Activated CD8-positive, alpha-beta memory T cell treated with anti-CD3 and anti-CD28 coated beads for 4 hours (primary cell): ENCODE measurements at places on chromosomes 1 and 21.
A peak's percentile ranks its signal among the peaks of the same experiment; 100 is the strongest.

- no peak for DNase-seq
Measured at GRCh38 chr1:107264007-107264406, 123.2 kb downstream of the NTNG1 start.

DNA sequence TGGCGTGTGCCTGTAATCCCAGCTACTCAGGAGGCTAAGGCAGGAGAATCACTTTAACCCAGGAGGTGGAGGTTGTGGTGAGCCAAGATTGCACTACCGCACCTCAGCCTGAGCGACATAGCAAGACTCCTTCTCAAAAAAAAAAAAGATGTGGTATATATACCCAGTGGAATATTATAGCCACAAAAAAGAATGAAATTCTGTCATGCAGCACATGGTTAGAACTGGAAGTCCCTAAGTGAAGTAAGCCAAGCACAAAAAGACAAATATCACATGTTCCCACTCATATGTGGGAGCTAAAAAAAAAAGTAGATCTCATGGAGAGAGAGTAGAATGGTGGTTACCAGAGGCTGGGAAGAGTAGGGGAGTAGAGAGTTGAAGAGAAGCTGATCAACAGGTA, 18.7 kb downstream of the PSMB4 start:
- no peak for DNase-seq

- no peak for DNase-seq
Measured at GRCh38 chr1:147214325-147214724, 10.8 kb downstream of the FMO5 start.

GRCh38 chr1:180206581-180206980, 23.5 kb upstream of the LHX4 start:
- DNase-seq: no peak

DNA sequence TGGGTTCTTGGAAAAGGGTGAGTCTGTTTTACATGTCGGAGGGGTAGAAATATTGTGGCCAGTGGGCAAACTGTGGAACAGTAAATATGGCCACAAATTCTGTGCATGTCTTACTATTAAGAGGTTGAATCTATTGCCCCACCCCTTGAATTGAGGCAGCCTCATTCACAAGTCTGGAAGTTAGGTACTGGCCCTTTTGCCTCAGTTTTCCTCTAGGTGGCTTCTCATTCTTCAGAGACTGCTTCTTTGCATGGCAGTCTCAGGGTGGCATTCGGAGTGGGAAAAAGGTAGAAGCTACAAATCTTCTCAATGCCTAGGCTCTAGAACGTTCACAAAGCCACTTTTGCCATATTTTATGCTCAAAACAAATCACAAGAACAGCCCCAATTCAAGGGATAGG, 57.2 kb downstream of the SLC9C2 start:
- no peak for DNase-seq

GRCh38 chr1:159296706-159297375, 5.3 kb upstream of the FCER1A start:
- DNase-seq: no peak

- no peak for DNase-seq
Measured at GRCh38 chr1:27539901-27540861, 50.2 kb upstream of the WASF2 start.

DNA sequence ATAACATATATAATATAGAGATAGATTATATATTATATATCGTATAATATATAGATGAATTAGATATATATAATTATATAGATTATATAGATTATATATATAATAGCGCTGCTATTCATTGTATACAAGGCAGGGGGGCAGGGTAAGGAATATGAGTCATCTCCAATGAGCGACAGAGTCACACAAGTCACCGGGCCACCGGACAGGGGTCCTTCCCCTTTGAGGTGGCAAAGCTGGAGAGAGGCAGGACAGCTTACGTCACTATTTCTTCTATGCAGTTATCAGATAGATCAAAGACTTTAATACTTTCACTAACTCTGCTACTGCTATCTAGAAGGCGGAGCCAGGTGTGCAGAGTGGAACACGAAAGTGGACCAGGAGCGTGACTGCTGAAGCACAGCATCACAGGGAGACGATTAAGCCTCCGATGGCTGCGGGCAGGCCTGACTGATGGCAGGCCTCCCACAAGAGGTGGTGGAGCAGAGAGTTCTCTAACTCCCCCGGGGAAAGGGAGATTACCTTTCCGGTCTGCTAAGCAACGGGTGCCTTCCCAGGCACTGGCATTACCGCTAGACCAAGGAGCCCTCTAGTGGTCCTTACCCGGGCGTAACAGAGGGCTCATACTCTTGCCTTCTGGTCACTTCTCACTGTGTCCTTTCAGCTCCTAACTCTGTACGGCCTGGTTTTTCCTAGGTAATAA, 2154.7 kb downstream of the MRPL39 start:
- DNase-seq: no peak

GRCh38 chr1:177659281-177659680, 310.6 kb downstream of the SEC16B start:
- DNase-seq: no peak

GRCh38 chr1:3052501-3052900, 16.5 kb upstream of the PRDM16 start:
- DNase-seq: no peak

DNA sequence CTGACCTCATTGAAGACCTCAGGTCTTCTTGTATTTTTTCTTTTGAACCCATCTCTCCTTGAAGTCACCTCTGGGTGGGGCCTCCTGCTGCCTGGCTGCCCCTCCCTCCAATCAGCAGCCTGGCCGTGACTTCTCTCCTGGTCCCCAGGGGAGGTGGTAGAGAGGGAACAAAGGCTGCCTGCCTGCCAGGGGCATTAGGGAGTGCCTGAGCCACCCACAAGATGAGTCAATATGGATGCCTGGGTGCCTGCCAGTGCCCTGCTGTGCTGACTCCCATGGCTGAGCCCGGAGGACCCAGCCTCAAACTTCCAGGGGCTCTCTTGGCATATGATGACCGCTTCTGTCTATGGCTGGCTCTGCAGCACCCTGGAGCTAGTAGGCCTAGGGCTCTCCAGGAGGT, 5.3 kb upstream of the CDCP2 start:
- no peak for DNase-seq

- peak; percentile 66 for DNase-seq
Measured at GRCh38 chr1:27102707-27103468, 52.0 kb downstream of the SLC9A1 start.

DNA sequence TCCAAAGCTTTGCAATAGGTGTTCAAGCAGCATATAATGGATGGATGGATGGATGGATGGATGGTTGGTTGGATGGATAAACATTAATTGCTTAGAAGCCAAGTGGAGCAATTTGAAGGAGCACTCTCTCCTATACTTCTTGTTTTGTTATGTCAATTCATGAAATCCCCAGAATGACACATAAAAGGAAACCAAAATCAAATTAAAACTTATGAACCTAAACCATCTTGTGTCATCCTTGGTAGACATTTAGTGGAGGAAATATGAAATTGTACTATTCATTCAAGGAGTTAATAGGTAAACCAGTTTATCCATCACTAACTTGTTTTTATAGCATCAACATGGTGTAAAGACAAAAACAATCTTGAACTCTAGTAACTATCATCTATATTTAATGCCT, 122.5 kb downstream of the NR5A2 start:
- no peak for DNase-seq

- DNase-seq: no peak
Measured at GRCh38 chr1:16164213-16165072, 8.6 kb upstream of the EPHA2 start.

DNA sequence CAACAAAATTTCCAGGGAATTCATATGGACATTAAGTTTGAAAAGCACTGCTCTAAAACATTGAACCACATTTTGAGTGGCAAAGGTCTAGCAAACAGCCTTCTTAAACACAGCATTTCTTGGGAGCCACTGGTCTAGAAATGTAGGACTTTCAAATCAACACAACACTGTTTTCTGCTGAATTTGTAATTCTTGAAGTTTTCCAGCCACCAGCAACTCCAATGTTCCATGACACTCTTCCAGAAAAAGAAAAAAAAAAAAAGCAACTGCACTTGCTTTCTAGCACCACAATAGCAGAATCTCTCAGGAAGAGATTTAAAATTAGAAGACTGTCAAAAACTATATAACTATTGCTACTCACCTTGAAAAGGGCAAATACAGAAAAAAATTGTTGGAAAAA, 4.5 kb downstream of the SYDE2 start:
- DNase-seq: no peak

DNA sequence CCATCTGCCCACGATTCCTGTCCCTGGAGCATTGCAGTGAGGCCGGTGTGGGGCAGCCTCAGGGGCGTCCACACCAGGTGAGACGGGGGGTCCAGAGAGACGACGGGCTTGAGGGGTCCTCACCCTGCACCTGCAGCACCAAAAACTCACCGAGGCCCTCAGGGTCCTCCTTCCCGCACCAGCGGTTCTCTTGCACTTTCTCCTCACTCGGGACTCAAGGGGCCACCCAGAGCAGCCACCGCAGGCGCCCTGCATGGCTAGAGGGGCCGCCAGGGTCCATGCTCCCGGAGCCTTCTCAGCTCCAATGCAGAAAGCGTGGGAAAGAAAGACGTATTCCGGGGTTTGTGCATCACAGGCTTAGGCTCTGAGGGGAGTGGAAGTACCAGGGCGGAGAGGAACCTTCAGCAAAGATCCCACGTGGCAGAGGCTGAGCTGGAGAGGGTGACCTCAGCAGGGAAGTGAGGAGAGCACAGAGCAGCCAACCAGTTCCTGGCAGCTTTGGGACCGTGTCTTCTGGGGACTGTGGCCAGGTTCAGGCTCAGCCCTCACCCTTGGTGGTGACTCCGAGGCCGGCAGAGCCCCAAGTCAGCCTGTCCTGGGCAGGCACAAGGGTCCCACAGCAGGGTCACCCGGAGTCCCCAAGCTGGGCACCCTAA, 19.5 kb upstream of the COL6A2 start:
- no peak for DNase-seq

DNA sequence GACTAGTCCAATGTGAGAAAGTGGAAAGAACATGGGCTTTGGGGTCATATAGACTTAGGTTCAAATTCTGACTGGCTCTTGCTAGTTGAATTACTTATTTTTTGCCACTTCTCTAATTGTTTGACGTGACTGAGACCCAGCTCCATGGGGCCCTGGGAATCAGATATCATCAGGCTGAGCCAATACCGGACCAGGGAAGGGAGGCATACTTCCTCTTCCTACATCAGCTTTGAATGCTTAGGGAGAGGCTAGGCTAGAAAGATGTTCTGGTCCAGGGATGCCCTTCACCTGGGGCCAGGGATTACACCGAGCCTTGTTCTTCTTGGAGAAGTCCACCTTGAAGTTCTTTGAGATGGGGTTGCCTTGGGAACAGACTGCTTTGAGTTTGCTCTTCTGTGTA, 3.7 kb upstream of the NR1I3 start:
- no peak for DNase-seq

- DNase-seq: no peak
Measured at GRCh38 chr1:43270421-43271095, 775 bp downstream of the TMEM125 start.

- DNase-seq: no peak
Measured at GRCh38 chr1:17653728-17654351, 101.3 kb upstream of the ACTL8 start.

DNA sequence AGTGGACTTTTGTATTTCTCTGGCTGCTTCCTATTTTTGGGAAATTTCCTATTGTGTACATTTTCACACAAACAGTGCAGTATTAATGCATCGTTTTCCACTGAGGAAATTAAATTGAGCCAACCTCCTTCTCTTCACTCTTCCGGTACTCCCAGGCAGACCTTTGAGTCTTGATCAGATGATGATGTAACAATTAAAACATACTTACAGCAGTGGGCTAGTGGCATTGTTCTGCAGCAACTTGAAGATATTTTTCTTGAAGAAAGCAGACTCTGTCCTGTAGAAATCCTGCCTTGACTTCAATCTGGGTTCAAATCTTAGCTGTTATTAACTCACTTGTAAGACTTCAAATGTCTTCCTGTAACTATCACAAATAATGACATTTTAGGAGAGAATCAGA, 19.0 kb upstream of the TMEM200B start:
- DNase-seq: no peak

DNA sequence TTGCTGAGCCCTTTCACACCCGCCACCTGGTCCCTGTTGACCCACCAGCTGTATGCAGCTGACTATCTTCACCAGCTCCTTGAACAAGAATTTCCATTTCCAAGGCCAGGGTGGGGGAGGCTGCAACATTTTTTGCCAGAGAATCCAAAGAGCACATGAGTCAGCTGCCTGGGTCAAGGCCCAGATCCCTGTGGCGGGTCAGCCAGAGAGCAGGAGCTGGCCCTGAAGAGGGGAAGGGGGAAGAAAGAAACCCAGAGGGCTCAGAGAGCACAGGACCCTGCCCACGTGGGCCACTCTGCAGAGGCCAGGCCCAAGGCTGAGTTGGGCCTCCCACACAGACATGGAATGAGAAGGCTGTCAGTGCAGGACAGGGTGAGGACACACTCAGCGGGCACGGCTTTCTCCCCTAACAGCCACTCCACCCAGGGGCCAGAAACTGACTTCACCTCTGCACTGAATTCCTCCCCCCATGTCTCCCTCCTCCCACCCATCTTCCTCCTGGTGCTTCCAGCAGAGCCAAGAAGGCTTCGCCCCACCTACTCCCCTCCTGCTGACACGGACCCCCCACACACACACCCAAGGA, 28.9 kb downstream of the S100A6 start:
- no peak for DNase-seq

- no peak for DNase-seq
Measured at GRCh38 chr1:69858534-69858933, 290.8 kb downstream of the LRRC7 start.

DNA sequence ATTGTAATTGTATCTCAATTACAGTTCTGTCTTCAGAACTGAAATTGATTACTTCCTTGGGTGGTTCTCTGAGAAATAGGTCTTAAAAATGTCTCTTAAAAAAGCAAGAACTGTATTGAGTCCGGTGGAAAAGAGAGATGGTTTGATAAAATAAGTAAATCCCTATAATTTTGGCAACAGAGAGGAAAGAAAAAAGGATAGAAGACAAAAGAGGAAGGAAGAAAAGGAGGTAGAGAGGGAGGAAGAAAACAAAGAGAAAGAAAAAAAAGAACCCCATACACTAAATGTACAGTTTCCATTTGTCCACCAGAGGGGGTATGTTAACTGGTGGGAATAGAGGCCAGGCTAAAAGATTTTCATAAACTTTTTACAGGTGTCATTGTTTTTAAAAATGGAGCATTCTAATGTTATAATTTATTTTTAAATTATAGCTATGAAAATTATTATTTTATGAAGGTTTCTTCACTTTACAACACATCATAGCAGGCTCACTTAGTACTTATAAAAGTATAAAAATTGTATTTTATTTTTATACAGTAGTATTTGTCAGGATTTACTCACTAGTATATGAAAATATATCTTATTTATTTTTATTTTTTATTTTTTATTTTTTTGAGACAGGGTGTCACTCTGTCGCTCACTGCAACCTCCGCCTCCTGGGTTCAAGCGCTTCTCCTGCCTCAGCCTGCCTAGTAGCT, 2.1 kb upstream of the UBE2T start:
- no peak for DNase-seq
